Activated CD4-positive, alpha-beta memory T cell treated with anti-CD3 and anti-CD28 coated beads, Interleukin-2, amount 10 ng/mL, durations not matched to agents 7 days and 5 days (primary cell): ENCODE measurements at places on chromosomes 4 and X. TPM values are rescaled to one million over a fixed set of nuclear protein-coding genes. Genes with fewer than 3 reads are reported as not detected.

HAND2 gene
- not detected for total RNA-seq

GRCh38 chrX:95907081-95907480 is 777.6 kb upstream of the DIAPH2 start:
- no peaks in the 10 kb centered on the region for H3K4me1 ChIP-seq
- H3K4me3 ChIP-seq, result no peak overlapping the region
- no peaks in the 10 kb centered on the region for H3K36me3 ChIP-seq
- H3K27me3 ChIP-seq, result no peaks in the 10 kb centered on the region

GRCh38 chr4:2859514-2859913 is 15.9 kb downstream of the ADD1 start:
- H3K27me3 ChIP-seq, result no peaks in the 10 kb centered on the region
- H3K27ac ChIP-seq, result peak overlapping the region; percentile 23
- DNase-seq, result no peak
- no peak overlapping the region for H3K4me3 ChIP-seq
- peaks cover 59% of the 10 kb centered on the region for H3K4me1 ChIP-seq
- H3K36me3 ChIP-seq, result peaks cover 51% of the 10 kb centered on the region

DNA sequence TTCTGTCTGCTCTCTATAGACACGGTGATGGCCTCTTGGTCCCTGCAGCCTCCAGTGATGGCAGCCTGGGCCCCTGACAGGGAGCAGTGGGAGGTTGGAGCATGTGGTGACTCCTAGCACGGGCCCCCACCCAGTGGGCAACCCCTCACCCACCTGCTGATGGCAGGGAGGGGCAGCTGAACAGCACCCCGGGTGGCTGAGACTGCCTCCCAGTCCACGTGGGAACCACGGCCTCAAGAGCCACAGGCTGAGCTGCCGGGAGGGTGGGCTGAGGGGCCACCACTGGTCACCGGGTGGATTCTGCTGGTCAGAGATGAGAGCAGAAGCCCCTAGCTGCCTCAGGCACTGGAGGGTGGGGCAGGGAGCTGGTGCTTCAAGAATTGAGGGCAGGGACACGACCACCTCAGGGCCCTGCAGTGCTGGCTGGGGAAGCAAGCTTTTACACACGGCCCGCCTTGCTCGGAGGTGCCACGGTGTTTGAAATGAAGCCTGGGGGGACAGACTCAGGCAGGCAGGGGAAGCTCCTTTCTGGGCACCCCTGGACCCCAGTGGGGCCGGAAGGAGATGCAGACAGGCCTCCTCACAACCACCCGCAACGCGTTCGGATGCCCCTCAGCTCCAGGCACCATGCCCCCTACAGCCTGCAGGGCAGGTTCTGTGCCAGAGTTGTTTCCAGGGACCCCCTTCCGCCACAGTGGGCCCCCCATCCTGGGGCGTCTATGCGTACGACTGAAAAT is 6.3 kb upstream of the HAUS3 start:
- H3K27ac ChIP-seq, result no peak overlapping the region
- no peaks in the 10 kb centered on the region for H3K36me3 ChIP-seq
- DNase-seq, result peak; percentile 14
- peaks cover 17% of the 10 kb centered on the region for H3K4me1 ChIP-seq
- no peaks in the 10 kb centered on the region for H3K27me3 ChIP-seq

DNA sequence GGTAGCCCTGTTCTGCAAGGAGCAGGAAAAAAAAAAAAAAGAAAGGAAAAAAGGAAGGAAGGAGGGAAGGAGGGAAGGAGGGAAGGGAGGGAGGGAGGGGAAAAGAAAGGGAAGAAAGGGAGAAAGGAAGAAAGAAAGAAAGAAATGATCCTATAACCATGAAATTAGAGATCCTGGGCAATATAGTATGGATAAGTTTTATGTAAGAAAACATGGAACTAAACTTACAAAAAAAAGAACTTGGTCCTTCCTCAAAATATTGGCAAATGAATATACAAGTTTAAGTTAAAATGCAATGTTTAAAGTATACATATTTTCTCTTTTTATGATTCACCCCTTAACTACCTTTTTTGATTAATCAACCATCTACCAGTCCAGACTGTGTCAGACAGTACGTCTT is 18.9 kb downstream of the BBS7 start:
- DNase-seq, result no peak
- H3K4me1 ChIP-seq, result peaks cover 4% of the 10 kb centered on the region
- no peak overlapping the region for H3K27ac ChIP-seq
- H3K27me3 ChIP-seq, result no peaks in the 10 kb centered on the region
- no peak overlapping the region for H3K4me3 ChIP-seq
- peaks cover 12% of the 10 kb centered on the region for H3K36me3 ChIP-seq

- H3K36me3 ChIP-seq, result no peaks in the 10 kb centered on the region
- H3K4me3 ChIP-seq, result no peak overlapping the region
- no peaks in the 10 kb centered on the region for H3K27me3 ChIP-seq
- no peaks in the 10 kb centered on the region for H3K4me1 ChIP-seq
Observed at GRCh38 chrX:99421796-99422195, 988.3 kb downstream of the PCDH19 start.
